ENCODE measurements at places on chromosomes 6 and 20. TPM values are rescaled to one million over a fixed set of nuclear protein-coding genes. Genes with fewer than 3 reads are reported as not detected.

SDC4 gene
- total RNA-seq, result 50.7 TPM

DZANK1 gene
- 2.0 TPM for total RNA-seq

NQO2 gene
- total RNA-seq, result 11.9 TPM

TSPO2 gene
- total RNA-seq, result not detected

SIRPA gene
- total RNA-seq, result not detected

DNA sequence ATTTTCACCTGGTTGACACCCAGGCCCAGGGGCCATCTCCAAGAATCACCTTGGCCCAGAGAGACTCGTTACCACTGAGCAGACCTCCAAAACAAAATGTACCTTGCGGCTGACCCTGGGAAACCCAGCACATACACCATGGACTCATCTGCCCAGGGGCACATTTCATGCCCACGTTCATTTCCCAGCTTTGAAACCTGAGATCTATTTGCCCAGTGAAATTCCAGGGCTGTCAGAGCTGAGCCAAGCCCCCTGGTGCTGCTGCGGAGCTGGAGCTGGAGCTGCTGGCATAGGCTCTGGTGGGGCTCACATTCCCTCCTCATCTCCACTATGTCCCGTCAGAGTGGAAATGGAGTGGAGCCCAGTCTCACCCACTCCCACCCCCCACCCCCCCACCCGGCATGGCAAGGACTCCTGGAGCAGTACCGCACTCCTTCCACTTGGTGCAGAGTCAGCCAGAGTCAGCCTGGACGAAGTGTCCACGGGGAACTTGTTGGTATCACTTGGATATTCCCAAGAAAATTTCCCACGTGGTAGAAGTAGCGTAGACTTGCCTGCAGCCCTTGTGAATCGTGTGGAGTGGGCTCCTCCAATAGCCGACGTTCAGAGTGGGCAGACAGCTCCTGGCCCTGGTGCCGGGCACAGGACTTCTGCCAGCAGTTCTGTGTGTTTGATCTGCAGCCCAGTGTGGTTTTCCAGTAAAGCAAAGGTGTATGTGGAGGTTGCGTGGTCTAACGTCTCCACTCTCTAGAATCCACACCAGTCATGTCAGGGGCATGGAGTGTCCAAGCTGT is 18.1 kb upstream of the OSER1 start:
- H3K27ac ChIP-seq, result no peak overlapping the region
- no peaks in the 10 kb centered on the region for H3K4me1 ChIP-seq
- H3K4me3 ChIP-seq, result no peak overlapping the region
- no peaks in the 10 kb centered on the region for H3K36me3 ChIP-seq

DNA sequence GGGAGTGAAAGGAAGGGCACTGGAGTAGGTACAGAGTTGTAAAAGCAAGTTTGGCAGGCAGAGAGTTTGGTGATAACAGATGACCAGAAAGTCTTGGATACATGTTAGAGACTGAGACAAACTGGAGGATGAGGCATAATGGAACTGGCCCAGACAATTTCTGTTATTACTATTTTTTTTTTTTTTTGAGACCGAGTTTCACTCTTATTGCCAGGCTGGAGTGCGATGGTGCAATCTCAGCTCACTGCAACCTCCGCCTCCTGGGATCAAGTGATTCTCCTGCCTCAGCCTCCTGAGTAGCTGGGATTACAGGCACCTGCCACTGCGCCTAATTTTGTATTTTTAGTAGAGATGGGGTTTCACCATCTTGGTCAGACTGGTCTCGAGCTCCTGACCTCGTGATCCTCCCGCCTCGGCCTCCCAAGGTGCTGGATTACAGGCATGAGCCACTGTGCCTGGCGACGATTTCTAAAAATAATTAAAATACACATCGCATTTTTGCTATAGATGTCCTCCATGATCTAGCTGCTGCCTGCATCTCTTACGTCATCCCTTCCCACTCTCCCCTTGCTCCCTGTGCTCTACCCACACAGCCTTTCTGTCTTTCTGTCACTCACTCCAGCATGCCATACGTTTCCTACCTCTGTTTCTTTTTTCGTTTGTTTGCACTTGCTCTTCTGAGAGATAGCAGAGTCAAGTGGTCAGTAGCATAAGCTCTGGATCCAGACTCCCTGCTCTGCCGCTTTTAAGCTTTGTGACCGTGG is 23.5 kb downstream of the MAPK14 start:
- H3K36me3 ChIP-seq, result peaks cover 20% of the 10 kb centered on the region
- H3K4me1 ChIP-seq, result peaks cover 2% of the 10 kb centered on the region

GRCh38 chr20:51715163-51715855 is 52.9 kb downstream of the ATP9A start:
- H3K27ac ChIP-seq, result no peak overlapping the region
- peaks cover 8% of the 10 kb centered on the region for H3K4me1 ChIP-seq
- H3K27me3 ChIP-seq, result peaks cover 14% of the 10 kb centered on the region
- H3K36me3 ChIP-seq, result no peaks in the 10 kb centered on the region
- no peak overlapping the region for H3K4me3 ChIP-seq

- DNase-seq, result no peak
- H3K27ac ChIP-seq, result no peak within 1 kb of the TSS
- H3K4me3 ChIP-seq, result no peak within 1 kb of the TSS
- peaks cover 66% of the 10 kb centered on the region for H3K27me3 ChIP-seq
- peaks cover 22% of the 10 kb centered on the region for H3K4me1 ChIP-seq
Observed at GRCh38 chr6:36336779-36337241, at the start of gene BNIP5. TSS of gene BNIP5 (minus strand) at chr6:36336888. CDS start at chr6:36330690, 6,198 bp downstream.

GRCh38 chr6:14516956-14517355 is 399.4 kb downstream of the CD83 start:
- peaks cover 2% of the 10 kb centered on the region for H3K36me3 ChIP-seq
- peaks cover 7% of the 10 kb centered on the region for H3K27me3 ChIP-seq
- peaks cover 5% of the 10 kb centered on the region for H3K4me1 ChIP-seq
- H3K27ac ChIP-seq, result no peak overlapping the region
- DNase-seq, result no peak

GRCh38 chr6:24581084-24581669 is 64.8 kb downstream of the KIAA0319 start:
- H3K36me3 ChIP-seq, result no peaks in the 10 kb centered on the region
- peaks cover 16% of the 10 kb centered on the region for H3K27me3 ChIP-seq
- peaks cover 6% of the 10 kb centered on the region for H3K4me1 ChIP-seq

DNA sequence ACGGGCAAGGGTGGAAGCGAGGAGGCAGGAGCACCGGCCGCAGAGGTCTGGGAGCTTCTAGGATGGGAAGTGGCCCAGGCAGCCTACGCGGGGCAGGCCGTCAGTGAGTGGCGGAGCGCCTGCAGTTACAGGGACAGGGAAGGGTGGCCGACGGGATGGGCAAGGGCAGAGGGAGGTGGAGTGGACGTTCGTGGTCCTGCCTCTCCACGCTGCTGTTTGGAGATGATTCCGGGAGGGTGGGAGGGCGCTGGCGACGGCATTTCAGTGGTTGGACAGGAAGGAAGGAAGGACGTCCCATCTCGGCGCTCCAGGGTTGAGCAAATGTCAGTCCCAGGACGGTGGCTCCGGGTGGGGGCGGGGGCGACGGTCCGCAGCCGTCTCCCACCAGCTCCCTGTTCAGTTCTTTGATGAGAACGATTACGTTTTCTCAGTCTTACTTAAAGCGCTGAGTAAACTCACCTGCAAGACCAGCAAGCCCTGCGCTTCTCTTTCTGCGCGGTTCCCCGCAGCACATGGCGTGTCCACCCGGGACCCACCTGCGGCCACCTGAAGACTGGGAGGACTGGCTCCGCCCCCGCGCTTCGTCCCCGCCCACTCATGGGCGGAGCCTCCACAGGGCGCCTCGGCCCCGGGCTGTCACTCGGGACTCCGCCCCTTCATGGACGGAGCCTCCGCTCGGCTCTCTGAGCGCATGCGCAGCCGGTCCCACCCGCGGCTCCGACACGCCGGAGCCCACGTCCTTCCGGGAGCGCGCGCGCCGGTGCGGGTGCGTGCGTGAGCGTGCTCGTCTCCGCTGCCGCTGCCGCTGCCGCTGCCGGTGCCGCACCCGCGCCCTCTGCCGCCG is at the start of gene DNAJC5:
Gene DNAJC5, plus strand, starts transcription at position 769 of the 844 bp plus-strand sequence. CDS start 33,220 bp downstream, outside the sequence.
- peak within 1 kb of the TSS; percentile 91 for H3K4me3 ChIP-seq
- peak; percentile 97 for DNase-seq
- H3K36me3 ChIP-seq, result peaks cover 16% of the 10 kb centered on the region
- no peaks in the 10 kb centered on the region for H3K27me3 ChIP-seq

All from activated CD8-positive, alpha-beta memory T cell treated with anti-CD3 and anti-CD28 coated beads, Interleukin-2, amount 10 ng/mL, durations not matched to agents 7 days and 5 days (primary cell).